ENCODE measurements at places on chromosomes 2 and 18.

DNA sequence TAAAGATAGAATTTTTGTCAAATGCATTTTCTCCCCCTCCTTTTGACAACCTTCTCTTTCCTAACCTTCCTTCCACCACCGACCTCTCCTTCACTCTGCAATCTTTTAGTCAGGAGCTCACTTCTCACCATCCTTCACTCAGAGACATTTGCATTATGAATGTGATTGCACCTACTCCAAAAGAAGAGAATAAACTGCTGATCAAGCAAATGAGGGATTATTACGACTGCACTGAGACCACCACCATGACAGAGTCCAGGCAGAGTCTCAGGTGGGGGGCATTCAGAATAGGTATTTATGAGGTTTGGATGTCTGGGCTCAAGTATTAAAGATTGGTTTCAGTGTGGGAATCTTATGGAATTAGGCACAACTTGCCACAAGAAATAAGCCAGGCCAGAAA lies 483.9 kb downstream of the PTH2R start:
- no peak for DNase-seq

GRCh38 chr2:241739651-241740050 lies 5.2 kb downstream of the D2HGDH start:
- no peak for DNase-seq

GRCh38 chr2:58521803-58522554 lies 280.9 kb upstream of the FANCL start:
- peak; percentile 71 for DNase-seq

- DNase-seq, result no peak
Measured at GRCh38 chr2:215751200-215751910, 262.0 kb downstream of the MREG start.

GRCh38 chr2:123826729-123827271 lies 198.3 kb upstream of the CNTNAP5 start:
- DNase-seq, result no peak
